ENCODE measurements at places on chromosomes 1 and 21. TPM values are rescaled to one million over a fixed set of nuclear protein-coding genes. Genes with fewer than 3 reads are reported as not detected.
A peak's percentile ranks its signal among the peaks of the same experiment; 100 is the strongest.

- no peak overlapping the region for H3K4me3 ChIP-seq
- no peaks in the 10 kb centered on the region for H3K36me3 ChIP-seq
- no peaks in the 10 kb centered on the region for H3K4me1 ChIP-seq
- H3K27me3 ChIP-seq = no peaks in the 10 kb centered on the region
- no peak overlapping the region for H3K27ac ChIP-seq
These were observed 5.9 kb downstream of the MX1 start for GRCh38 chr21:41431788-41432548.

- H3K4me3 ChIP-seq = no peak overlapping the region
- no peaks in the 10 kb centered on the region for H3K27me3 ChIP-seq
- H3K36me3 ChIP-seq = peaks cover 6% of the 10 kb centered on the region
These were observed 80.4 kb downstream of the RUNX1 start for GRCh38 chr21:34968414-34969333.

DNA sequence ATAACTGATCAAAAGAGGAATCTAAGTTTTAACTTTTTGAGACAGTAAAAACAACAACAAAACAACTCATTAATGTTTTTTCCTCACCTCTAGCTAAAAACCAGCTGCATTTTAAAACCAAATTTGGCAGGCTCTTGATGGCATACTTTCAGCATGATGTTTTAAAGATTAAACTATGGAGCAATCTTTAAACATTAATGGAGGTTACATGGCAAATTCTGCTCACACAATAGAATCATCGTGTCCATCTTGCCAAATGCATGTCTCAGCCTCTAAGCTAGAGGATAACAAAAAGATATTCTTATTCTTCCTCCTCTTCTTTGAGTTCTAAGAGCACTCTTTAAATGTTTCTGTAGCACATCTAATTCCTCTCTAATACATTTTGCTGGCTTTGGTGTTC, 579.8 kb upstream of the PKN2 start:
- no peak overlapping the region for H3K27ac ChIP-seq
- H3K27me3 ChIP-seq = no peaks in the 10 kb centered on the region
- H3K4me3 ChIP-seq = no peak overlapping the region
- no peaks in the 10 kb centered on the region for H3K4me1 ChIP-seq
- H3K36me3 ChIP-seq = no peaks in the 10 kb centered on the region

GRCh38 chr1:51792864-51793263, 85.7 kb downstream of the NRDC start:
- H3K4me3 ChIP-seq = no peak overlapping the region
- H3K4me1 ChIP-seq = no peaks in the 10 kb centered on the region
- no peaks in the 10 kb centered on the region for H3K27me3 ChIP-seq
- H3K27ac ChIP-seq = no peak overlapping the region
- DNase-seq = peak; percentile 35

DNA sequence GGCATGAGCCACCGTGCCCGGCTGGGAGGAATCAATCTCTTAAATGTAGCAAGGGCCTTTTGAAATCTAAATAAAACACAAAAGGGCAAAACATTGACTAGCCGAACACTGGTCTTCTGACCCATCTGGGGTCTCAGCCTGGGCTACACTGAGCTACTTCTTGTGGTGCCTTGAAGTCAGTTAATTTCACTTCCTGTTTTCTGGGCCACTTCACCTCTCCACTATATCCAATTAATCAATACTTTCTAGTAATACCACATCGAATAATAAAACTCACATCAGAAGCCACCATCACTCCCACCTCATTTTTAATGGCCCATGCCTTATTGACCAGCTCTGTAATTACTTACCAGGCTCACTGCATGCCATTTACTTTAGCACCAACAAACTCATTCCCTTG, 138.0 kb upstream of the SAMSN1 start:
- DNase-seq = no peak
- H3K27me3 ChIP-seq = no peaks in the 10 kb centered on the region
- no peak overlapping the region for H3K4me3 ChIP-seq
- H3K4me1 ChIP-seq = no peaks in the 10 kb centered on the region
- no peak overlapping the region for H3K27ac ChIP-seq

GRCh38 chr21:16423921-16424320, 694.1 kb downstream of the USP25 start:
- no peak for DNase-seq
- H3K36me3 ChIP-seq = no peaks in the 10 kb centered on the region
- no peak overlapping the region for H3K27ac ChIP-seq
- H3K27me3 ChIP-seq = no peaks in the 10 kb centered on the region
- peaks cover 7% of the 10 kb centered on the region for H3K4me1 ChIP-seq

DNA sequence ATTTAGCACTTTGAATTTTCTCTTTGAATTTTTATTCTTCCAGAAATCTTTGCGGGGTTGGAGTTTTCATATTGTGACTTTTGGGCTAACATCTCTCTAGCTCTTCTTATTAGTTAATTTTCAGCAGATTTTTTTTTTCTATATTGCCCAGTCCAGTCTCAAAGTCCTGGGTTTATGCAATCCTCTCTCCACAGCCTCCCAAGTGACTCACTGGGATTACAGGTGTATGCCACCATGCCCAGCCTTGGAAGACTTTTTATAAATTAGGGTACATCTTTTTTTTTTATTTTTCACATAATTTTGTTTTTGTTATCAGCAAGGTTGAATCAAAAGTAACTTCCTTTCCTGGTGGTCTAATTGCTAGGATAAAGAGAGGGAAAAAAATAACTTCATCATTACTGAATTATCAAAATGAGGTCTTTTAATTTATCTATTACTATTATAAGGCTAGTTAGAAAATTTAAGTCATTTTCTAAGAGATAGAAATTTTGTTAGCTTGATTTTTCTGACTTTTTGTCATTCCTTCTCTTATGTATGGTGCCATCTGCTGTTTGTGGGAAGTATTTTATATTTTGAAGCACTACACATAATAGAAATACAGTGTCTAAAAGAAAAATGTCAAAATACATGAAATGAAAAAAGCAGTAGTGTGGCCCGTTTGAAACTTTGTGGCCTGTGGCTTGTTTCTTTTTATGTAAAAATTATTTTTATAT, 273.4 kb upstream of the CACYBP start:
- H3K36me3 ChIP-seq = no peaks in the 10 kb centered on the region
- DNase-seq = no peak
- H3K27ac ChIP-seq = no peak overlapping the region
- no peaks in the 10 kb centered on the region for H3K4me1 ChIP-seq

GRCh38 chr1:152535774-152536173, 21.5 kb downstream of the CRCT1 start:
- peaks cover 22% of the 10 kb centered on the region for H3K27me3 ChIP-seq
- no peak for DNase-seq
- H3K27ac ChIP-seq = no peak overlapping the region
- H3K4me1 ChIP-seq = no peaks in the 10 kb centered on the region

GRCh38 chr1:152441756-152442155, 27.7 kb upstream of the CRNN start:
- no peaks in the 10 kb centered on the region for H3K36me3 ChIP-seq
- no peak for DNase-seq
- peaks cover 26% of the 10 kb centered on the region for H3K27me3 ChIP-seq

- DNase-seq = no peak
- no peaks in the 10 kb centered on the region for H3K36me3 ChIP-seq
These were observed at the start of gene CD5L for GRCh38 chr1:157841708-157842107. Gene CD5L (minus strand): TSS chr1:157841808. CDS start chr1:157841701, 107 bp downstream.

- peak; percentile 80 for DNase-seq
- no peaks in the 10 kb centered on the region for H3K27me3 ChIP-seq
- H3K4me3 ChIP-seq = no peak overlapping the region
- peaks cover 10% of the 10 kb centered on the region for H3K4me1 ChIP-seq
- no peak overlapping the region for H3K27ac ChIP-seq
These were observed 54.0 kb downstream of the KIAA0040 start for GRCh38 chr1:175138579-175138978.

GRCh38 chr1:38061883-38062328, 15.3 kb upstream of the POU3F1 start:
- H3K4me1 ChIP-seq = no peaks in the 10 kb centered on the region
- DNase-seq = no peak

GRCh38 chr1:62240651-62241370, 46.2 kb downstream of the L1TD1 start:
- peaks cover 39% of the 10 kb centered on the region for H3K4me1 ChIP-seq
- no peaks in the 10 kb centered on the region for H3K27me3 ChIP-seq
- no peak overlapping the region for H3K4me3 ChIP-seq
- H3K27ac ChIP-seq = no peak overlapping the region
- no peaks in the 10 kb centered on the region for H3K36me3 ChIP-seq

DNA sequence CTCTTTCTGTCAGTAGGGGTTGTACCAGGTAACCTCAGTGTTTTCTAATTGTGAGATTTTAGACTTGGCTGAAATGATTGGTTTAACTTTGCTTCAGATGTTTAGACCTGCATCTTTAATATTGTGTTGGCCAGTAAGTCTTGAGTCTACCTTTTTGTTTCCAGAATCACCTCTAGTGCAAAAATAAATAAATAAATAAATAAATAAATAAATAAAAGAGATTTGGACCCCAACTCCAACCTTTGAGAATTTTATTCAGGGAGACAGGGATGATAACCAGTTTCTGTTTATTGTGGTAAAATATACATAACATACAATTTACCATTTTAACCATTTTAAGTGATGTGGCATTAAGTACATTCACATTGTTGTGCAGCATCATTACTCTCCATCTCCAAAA, 64.4 kb downstream of the RAVER2 start:
- H3K27me3 ChIP-seq = no peaks in the 10 kb centered on the region
- H3K36me3 ChIP-seq = no peaks in the 10 kb centered on the region
- H3K4me3 ChIP-seq = no peak overlapping the region
- H3K27ac ChIP-seq = no peak overlapping the region
- no peak for DNase-seq

DNA sequence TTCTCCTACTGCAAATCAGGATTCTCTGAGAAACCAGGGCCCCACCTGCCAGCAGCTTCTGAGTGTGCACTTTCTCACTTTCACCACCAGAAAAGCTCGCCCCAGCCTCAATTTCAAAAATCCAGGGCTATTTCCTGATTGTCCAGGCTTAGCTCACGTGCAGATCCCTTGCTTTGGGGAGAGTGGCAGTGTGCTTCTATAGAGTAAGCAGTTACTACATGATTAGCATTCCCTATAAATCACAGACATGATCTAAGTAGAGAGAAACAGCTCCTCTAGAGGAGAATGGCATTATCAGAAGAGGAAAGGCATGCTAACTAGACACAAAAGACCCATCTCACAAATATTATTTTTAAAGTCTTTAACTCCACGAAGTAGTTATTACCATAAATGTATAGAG, 456.0 kb upstream of the PKN2 start:
- no peak overlapping the region for H3K4me3 ChIP-seq
- H3K27me3 ChIP-seq = no peaks in the 10 kb centered on the region
- no peak overlapping the region for H3K27ac ChIP-seq
- H3K4me1 ChIP-seq = no peaks in the 10 kb centered on the region
- no peak for DNase-seq
- no peaks in the 10 kb centered on the region for H3K36me3 ChIP-seq

DNA sequence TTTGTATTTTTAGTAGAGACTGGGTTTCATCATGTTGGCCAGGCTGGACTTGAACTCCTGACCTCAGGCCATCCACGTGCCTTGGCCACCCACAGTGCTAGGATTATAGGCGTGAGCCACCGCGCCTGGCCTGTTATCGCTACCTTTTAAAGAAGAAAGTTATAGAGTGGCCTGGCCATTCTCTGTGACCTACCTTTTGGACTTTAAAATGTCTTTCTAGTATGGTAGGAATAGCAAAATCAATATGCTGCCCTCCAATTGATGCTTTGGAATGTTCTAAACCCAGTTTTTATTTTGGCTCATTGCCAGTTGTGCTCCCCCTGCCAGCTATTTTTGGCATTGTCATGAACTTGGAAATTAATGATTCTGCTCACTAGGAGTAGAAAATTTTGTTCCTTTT, 19.9 kb downstream of the HIPK1 start:
- no peak overlapping the region for H3K27ac ChIP-seq
- no peaks in the 10 kb centered on the region for H3K4me1 ChIP-seq
- H3K36me3 ChIP-seq = peaks cover 16% of the 10 kb centered on the region
- no peaks in the 10 kb centered on the region for H3K27me3 ChIP-seq

DNA sequence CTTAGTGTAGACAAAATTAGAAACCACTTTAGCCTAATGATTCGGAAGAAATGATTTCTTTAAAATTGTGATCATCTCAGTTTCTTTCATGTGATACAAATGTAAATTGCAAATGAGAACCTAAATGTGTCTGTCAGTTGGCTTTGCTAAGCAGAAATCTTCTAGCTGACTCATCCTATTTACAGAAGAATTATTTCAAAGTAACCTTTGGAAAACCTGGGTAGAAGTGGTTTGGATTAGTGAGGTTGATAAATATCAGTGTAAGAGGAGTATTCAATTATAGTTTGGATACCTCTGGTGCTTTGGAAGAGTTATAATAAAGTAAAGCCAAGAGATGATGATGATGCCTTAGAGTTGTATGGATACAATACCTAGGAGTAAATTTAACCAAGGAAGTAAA, 37.4 kb downstream of the CC2D1B start:
- DNase-seq = no peak
- H3K4me1 ChIP-seq = no peaks in the 10 kb centered on the region
- H3K27me3 ChIP-seq = no peaks in the 10 kb centered on the region

GRCh38 chr1:75136921-75137641, 2.9 kb downstream of the LHX8 start:
- no peak overlapping the region for H3K27ac ChIP-seq
- H3K4me3 ChIP-seq = no peak overlapping the region
- H3K36me3 ChIP-seq = no peaks in the 10 kb centered on the region
- DNase-seq = no peak
- H3K4me1 ChIP-seq = no peaks in the 10 kb centered on the region

DNA sequence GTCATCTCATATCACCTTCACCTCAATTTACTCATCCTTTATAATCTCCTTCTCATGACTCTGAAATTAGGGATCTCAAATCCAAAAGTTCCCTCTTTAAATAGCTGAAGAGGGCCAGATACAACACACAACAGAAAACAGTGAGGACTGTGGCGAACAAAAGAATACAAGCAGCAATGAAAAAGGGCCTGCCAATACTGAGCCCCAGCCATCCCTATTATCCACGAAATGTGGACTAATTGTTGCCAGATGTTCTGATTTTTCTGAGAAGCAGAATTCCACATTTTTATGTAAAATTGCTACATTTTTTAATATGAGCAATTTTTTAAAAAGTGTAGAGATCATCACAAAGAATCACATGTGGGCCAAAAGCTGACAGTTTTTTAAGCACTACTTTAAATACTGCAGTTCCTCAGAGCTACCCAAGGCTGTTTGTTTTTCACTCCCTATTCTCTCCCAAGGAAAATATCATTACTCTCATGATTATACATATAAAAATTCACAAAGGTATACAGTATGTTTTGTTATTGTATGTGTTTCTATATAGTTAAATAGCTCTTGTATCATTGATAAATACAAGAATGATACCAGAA, 90.0 kb downstream of the ASH1L start:
- no peak overlapping the region for H3K27ac ChIP-seq
- 0 out of 2 replicates have a peak, but pooled peaks cover 6% of the 10 kb centered on the region for H3K36me3 ChIP-seq
- H3K4me1 ChIP-seq = no peaks in the 10 kb centered on the region
- no peak for DNase-seq
- H3K27me3 ChIP-seq = no peaks in the 10 kb centered on the region

The MDM4 gene
- total RNA-seq = 69.2 TPM

The CLDN17 gene
- total RNA-seq = not detected

The HYI gene
- total RNA-seq = 46.6 TPM

The SPRR5 gene
- not detected for total RNA-seq

The DENND2D gene
- 44.9 TPM for total RNA-seq

The WNT4 gene
- 0.83 TPM for total RNA-seq

The GBP7 gene
- not detected for total RNA-seq
